ENCODE measurements at places on chromosomes 16 and 17. TPM values are rescaled to one million over a fixed set of nuclear protein-coding genes. Genes with fewer than 3 reads are reported as not detected.

DNA sequence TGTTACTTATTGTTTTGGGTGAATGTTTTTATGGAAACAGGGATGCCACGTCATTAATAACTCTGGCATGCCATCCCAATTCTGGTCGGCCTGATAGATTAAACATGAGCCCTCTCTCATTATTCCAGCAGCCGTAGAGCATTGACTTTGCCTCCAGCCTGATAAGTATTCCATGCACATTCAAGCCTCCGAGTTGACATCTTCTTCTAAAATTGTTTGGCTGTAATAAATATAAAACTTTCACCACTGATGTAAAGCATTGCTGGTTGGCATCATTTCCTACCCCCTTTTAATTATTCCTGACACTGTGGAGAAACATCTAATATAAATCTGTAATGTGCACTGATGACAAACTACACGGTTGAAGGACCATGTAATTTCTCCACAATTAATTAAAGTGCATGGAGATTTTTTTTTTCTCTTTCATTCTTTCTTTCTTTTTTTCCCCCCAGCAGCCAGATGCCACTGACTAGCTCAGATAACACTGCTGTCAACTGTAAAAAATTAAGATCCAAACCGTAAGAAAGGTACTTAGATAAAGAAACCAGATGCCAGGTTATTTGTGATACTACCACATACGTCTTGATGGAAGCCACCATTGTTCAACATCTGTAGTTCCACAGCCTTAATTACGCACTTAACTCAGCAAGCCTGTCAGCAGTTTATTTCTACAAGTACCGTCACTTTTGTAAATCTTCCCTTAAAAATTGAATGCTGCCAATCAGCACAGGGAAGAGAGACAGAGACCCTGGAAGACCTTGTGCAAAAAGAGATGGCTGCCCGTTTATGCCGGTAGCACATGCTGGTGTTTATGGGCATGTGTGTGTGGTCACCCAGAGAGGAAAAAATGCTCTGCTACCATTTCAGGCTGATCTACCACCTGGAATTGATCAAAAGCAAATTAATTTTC lies 237.7 kb downstream of the IRX3 start:
- no peak overlapping the region for H3K27ac ChIP-seq
- H3K4me3 ChIP-seq: no peak overlapping the region
- H3K27me3 ChIP-seq: no peaks in the 10 kb centered on the region
- DNase-seq: no peak
- H3K36me3 ChIP-seq: no peaks in the 10 kb centered on the region
- no peaks in the 10 kb centered on the region for H3K4me1 ChIP-seq

DNA sequence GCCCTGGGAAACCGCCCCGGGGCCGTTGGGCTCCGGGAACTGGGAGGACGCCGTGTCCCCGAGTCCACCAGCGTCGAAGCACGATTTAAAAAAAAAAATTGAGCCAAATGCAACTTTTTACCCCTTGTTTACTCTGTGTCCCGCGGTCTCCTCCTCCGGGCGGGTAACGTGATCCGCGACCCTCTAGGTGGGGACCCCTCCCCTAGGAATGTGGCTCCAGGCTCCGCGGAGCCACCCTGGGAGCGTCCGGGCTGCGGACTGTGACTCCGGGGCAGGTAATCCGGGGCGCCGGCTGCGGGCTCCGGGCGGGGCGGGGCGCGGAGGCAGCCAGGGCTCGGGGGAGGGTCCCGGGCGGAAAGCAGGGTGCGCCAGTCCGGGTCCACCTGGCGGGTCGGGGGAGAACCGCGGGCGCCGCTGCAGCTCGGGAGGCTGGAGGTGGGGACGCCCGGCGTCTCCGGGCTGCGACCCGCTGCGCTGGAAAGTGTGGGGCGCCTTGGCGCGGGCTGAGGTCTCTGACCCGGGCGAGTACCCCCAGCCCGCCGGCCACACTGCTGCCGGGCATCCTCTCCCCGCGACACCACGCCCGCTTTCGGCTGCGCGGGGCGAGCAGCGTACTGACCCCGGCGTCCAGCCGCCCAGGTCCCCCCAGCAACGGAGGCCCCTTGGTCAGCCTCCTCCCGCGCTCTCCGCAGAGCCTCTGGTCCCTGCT lies 852 bp upstream of the HELZ start:
- no peaks in the 10 kb centered on the region for H3K27me3 ChIP-seq
- peaks cover 16% of the 10 kb centered on the region for H3K4me1 ChIP-seq

GRCh38 chr16:10946308-10946707 lies 1.9 kb downstream of the CLEC16A start:
- H3K36me3 ChIP-seq: no peaks in the 10 kb centered on the region
- peaks cover 10% of the 10 kb centered on the region for H3K4me1 ChIP-seq
- H3K4me3 ChIP-seq: no peak overlapping the region
- DNase-seq: no peak
- H3K27me3 ChIP-seq: no peaks in the 10 kb centered on the region
- no peak overlapping the region for H3K27ac ChIP-seq

DNA sequence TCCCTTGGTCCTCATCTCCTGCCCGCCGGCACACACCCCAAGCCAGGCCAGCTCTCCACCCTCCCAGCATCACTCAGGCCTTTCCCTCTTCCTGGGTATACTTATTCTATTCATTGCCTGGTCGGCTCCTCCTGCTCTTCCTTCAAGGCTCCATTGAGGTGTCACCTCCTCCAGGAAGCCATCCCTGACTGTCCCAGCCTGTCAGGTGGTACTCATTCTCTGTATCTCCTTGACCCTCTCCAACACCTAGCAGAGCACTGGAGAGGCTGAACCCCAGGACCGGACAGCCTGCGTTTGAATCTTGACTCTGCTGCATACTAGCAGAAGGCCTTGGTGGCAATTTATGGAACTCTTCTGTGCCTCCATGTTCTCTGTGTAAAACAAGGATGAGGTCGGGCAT lies 428 bp upstream of the TNFRSF13B start:
- H3K27me3 ChIP-seq: peaks cover 4% of the 10 kb centered on the region
- H3K4me3 ChIP-seq: no peak overlapping the region
- H3K36me3 ChIP-seq: no peaks in the 10 kb centered on the region
- H3K4me1 ChIP-seq: no peaks in the 10 kb centered on the region
- no peak for DNase-seq

GRCh38 chr17:70217571-70217970 lies 48.2 kb downstream of the KCNJ2 start:
- H3K36me3 ChIP-seq: no peaks in the 10 kb centered on the region
- no peak overlapping the region for H3K4me3 ChIP-seq
- H3K4me1 ChIP-seq: no peaks in the 10 kb centered on the region
- no peak overlapping the region for H3K27ac ChIP-seq

CPHXL2 gene
- polyA plus RNA-seq: 0.06 TPM

GRCh38 chr17:57965521-57966160 lies 10.4 kb upstream of the CUEDC1 start:
- H3K4me3 ChIP-seq: no peak overlapping the region
- no peaks in the 10 kb centered on the region for H3K27me3 ChIP-seq
- DNase-seq: no peak
- no peak overlapping the region for H3K27ac ChIP-seq
- H3K36me3 ChIP-seq: no peaks in the 10 kb centered on the region

SKAP1 gene
- polyA plus RNA-seq: 3.0 TPM

DNA sequence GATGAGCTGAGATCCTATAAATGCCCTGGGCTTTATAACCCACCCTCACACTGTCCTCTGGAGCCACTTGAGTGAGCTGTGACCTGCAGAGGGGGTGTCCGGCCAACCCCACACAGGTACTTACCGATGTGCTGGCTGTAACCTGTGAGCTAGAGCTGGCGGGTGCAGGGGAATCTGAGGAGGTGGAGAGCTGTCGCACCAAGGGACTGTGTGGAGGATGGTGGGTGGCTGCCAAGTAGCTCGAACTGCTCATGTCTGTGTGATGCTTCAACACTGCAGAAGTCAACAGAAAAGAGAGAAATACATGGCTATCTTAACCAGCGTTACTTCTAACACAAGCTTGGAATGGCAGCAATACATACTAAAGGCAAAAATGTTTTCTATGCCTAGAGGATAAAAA lies 39.4 kb downstream of the STH start:
- H3K27ac ChIP-seq: no peak overlapping the region
- peaks cover 21% of the 10 kb centered on the region for H3K4me1 ChIP-seq

DNA sequence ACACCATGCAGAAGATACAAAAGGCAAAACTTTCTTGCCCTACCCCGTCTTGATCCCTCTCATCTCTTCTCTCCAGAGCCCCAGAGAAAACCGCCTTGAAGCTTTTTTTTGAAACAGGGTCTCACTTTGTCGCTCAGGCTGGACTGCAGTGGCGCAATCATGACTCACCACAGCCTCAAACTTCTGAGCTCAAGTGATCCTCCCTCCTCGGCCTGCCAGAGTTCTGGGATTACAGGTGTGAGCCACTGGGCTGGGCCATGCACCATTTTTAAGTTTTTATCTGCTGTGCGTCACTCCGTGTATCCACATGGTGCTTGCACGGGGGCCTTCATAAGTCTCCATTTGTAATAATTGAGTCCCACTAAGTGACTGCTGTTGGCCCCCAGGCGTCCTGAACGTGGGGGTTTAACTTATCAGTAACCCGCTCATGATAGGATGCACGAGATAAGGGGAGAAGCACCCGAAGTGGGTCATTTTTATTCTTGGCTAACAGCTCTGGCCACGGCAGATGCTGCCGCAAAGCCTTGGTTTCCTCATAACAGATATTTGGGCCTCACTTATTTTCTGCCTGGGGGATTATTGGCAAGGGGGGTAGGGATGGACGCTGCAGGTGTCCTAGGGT lies 8.6 kb downstream of the DNAH17 start:
- no peak overlapping the region for H3K4me3 ChIP-seq
- H3K27ac ChIP-seq: no peak overlapping the region
- no peaks in the 10 kb centered on the region for H3K36me3 ChIP-seq
- peaks cover 5% of the 10 kb centered on the region for H3K27me3 ChIP-seq

- H3K27ac ChIP-seq: no peak overlapping the region
- H3K36me3 ChIP-seq: peaks cover 77% of the 10 kb centered on the region
- no peaks in the 10 kb centered on the region for H3K27me3 ChIP-seq
- no peaks in the 10 kb centered on the region for H3K4me1 ChIP-seq
Measured at GRCh38 chr17:80248894-80249710, 11.6 kb upstream of the RNF213 start.

- H3K27ac ChIP-seq: no peak overlapping the region
- peaks cover 32% of the 10 kb centered on the region for H3K36me3 ChIP-seq
Measured at GRCh38 chr16:104355-104754, 26.3 kb downstream of the MPG start.

KRT15 gene
- polyA plus RNA-seq: 0.79 TPM

DNA sequence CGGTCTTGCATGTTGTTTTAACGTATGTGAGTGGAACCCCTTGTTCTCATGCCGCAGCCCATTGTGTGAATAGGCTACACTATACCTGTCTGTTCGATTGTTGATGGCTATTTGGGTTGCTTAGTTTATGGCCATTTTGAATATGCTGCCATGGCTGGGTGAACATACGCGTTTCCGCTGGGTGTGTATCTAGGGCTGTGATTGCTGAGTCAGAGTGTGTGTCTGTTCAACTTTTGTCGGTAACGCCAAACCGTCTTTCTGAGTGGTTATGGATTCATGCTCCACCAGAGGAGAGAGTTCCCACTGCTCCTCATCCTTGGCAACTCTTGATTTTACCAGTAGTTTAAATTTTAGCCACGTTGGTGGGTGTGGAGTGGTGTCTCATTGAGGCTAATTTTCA lies 77.0 kb downstream of the METRNL start:
- no peak for DNase-seq
- H3K4me1 ChIP-seq: peaks cover 4% of the 10 kb centered on the region
- H3K27ac ChIP-seq: no peak overlapping the region
- no peak overlapping the region for H3K4me3 ChIP-seq
- H3K36me3 ChIP-seq: no peaks in the 10 kb centered on the region

DNA sequence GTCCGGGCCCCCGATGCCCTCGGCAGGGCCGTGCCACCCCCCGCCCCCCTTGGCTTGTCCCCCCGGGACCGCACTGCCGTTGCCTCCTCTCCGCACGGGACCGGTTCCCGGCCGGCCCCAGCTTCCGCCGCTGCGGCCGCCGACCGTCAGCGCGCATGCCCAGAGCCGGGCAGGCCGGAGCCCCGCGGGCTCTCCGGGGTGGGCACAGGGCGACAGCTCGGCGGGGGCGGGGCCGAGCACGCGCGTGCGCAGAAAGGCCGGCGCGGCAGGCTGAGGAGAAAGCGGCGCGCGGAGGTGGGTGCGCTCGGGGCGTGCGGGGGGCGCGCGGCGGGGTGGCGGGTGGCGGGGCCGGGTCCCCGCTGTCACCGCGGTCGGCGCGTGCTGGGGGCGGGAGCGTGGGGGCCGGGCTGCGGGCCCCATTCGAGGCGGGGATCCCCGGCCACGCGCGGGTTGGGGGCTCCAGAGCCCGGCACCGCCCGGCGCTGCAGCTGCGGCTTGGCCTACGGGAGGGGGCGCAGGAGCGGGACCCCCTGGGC lies at the start of gene TBC1D24:
TSS of gene TBC1D24 (plus strand) at position 251 of the 536 bp plus-strand sequence. CDS start 21,022 bp downstream, outside the sequence.
- H3K27me3 ChIP-seq: peaks cover 29% of the 10 kb centered on the region
- H3K4me1 ChIP-seq: peaks cover 22% of the 10 kb centered on the region
- peak; percentile 83 for DNase-seq
- H3K27ac ChIP-seq: peak within 1 kb of the TSS; percentile 53
- peak within 1 kb of the TSS; percentile 67 for H3K4me3 ChIP-seq
- H3K36me3 ChIP-seq: no peaks in the 10 kb centered on the region

ASGR2 gene
- 0.40 TPM for polyA plus RNA-seq

DNA sequence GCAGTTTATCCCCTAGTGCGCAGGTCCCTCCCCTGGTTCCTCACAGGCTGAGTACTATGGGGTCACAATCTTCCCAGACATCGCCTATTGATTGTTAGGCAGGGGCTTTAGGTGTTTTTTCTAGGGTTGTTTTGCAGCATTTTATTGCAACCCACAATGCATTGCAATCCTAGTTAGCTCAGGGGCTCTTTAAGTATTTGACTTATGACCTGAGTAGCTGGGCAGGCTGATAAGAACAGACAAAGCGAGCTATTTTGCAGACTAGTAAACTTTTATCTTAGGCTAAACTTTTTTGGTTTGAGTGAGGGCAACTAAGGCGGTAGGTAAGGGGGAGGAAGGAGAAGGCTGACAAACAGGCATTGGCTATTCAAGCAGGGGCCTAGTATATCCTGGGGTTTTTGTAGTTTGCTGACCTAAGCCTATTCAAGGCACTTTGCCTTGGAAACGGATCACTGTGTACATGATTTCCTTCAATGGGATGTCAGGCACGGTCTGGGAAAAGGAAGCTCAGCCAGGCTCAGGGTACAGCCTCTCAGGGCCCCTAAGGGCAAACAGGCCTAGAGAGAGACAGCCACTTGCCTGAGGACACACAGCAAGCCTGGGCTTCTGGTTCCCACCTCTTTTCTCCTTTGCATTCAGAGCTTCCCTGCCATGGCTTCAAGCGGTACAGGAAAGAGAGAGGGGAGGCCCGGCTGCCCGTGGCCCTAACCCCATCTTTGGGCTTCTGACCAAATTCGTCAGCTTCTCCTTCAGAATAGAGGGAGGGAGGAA lies 6.4 kb downstream of the DRC7 start:
- H3K27ac ChIP-seq: peak overlapping the region; percentile 49
- no peak overlapping the region for H3K4me3 ChIP-seq
- no peak for DNase-seq
- peaks cover 39% of the 10 kb centered on the region for H3K4me1 ChIP-seq
- no peaks in the 10 kb centered on the region for H3K36me3 ChIP-seq

PIGW gene
- 9.8 TPM for polyA plus RNA-seq

IRX5 gene
- polyA plus RNA-seq: 0.10 TPM
